Activated CD4-positive, alpha-beta T cell treated with anti-CD3 and anti-CD28 coated beads, Interleukin-2, amount 10 ng/mL, durations not matched to agents 24 days and 14 days (primary cell): ENCODE measurements at places on chromosomes 3 and 15. TPM values are rescaled to one million over a fixed set of nuclear protein-coding genes. Genes with fewer than 3 reads are reported as not detected.

GPR27 gene
- total RNA-seq, result 1.0 and 1.4 TPM in 2 replicates

CHRD gene
- 0.07 TPM in 1 of 2 replicates, not detected in the other for total RNA-seq

KLHL6 gene
- total RNA-seq, result 44.9 and 47.1 TPM in 2 replicates

KNG1 gene
- total RNA-seq, result not detected in 2 replicates

ABHD17C gene
- 4.1 and 5.3 TPM in 2 replicates for total RNA-seq

EPHB3 gene
- 0.05 TPM in 1 of 2 replicates, not detected in the other for total RNA-seq

CCR8 gene
- total RNA-seq, result 5.7 and 7.5 TPM in 2 replicates

ALG1L2 gene
- not detected in 2 replicates for total RNA-seq

TRIM42 gene
- total RNA-seq, result not detected in 2 replicates

PGBD4 gene
- 3.7 and 4.0 TPM in 2 replicates for total RNA-seq

WDR49 gene
- 0.09 and 0.12 TPM in 2 replicates for total RNA-seq

CASR gene
- not detected in 2 replicates for total RNA-seq

GOLGA6A gene
- not detected in 2 replicates for total RNA-seq

TRPM1 gene
- total RNA-seq, result not detected in 2 replicates

RTP3 gene
- not detected in 2 replicates for total RNA-seq

LOXL1 gene
- 0.49 and 0.88 TPM in 2 replicates for total RNA-seq

SCN11A gene
- not detected in 2 replicates for total RNA-seq

PTX3 gene
- total RNA-seq, result not detected in 2 replicates

NLGN1 gene
- total RNA-seq, result not detected in 2 replicates

RFT1 gene
- 47.4 and 47.6 TPM in 2 replicates for total RNA-seq

TF gene
- 0.02 and 0.26 TPM in 2 replicates for total RNA-seq

CCR2 gene
- 6.1 and 6.8 TPM in 2 replicates for total RNA-seq

GPR62 gene
- not detected in 2 replicates for total RNA-seq

KIF23 gene
- 36.0 and 40.0 TPM in 2 replicates for total RNA-seq

TRAIP gene
- total RNA-seq, result 27.1 and 30.4 TPM in 2 replicates

ESYT3 gene
- 0.17 and 0.23 TPM in 2 replicates for total RNA-seq

FRMD5 gene
- total RNA-seq, result 0.09 TPM in 1 of 2 replicates, not detected in the other

C3orf52 gene
- total RNA-seq, result 13.0 and 14.2 TPM in 2 replicates

CD96 gene
- 50.5 and 60.5 TPM in 2 replicates for total RNA-seq

VEPH1 gene
- total RNA-seq, result not detected in 2 replicates

CD80 gene
- total RNA-seq, result 12.5 and 13.0 TPM in 2 replicates

TTLL13 gene
- 0.44 and 1.4 TPM in 2 replicates for total RNA-seq

MAGEL2 gene
- not detected in 2 replicates for total RNA-seq

CPN2 gene
- not detected in 2 replicates for total RNA-seq

CISH gene
- 359 and 361 TPM in 2 replicates for total RNA-seq

EFHB gene
- 0.44 and 0.85 TPM in 2 replicates for total RNA-seq

FMN1 gene
- 0.02 TPM in 1 of 2 replicates, not detected in the other for total RNA-seq

LRRC49 gene
- total RNA-seq, result not detected in 2 replicates

GRK7 gene
- not detected in 2 replicates for total RNA-seq

GUCA1C gene
- total RNA-seq, result not detected in 2 replicates

OIP5 gene
- 15.8 and 21.0 TPM in 2 replicates for total RNA-seq

NAA80 gene
- total RNA-seq, result 17.3 and 20.0 TPM in 2 replicates

CLDN16 gene
- total RNA-seq, result not detected in 2 replicates

GABRB3 gene
- not detected in 2 replicates for total RNA-seq

MORC1 gene
- not detected in 2 replicates for total RNA-seq

ZBED2 gene
- total RNA-seq, result 587 and 596 TPM in 2 replicates

LRCH3 gene
- total RNA-seq, result 54.7 and 56.4 TPM in 2 replicates

GHSR gene
- total RNA-seq, result not detected in 2 replicates

NEK11 gene
- 1.1 and 1.5 TPM in 2 replicates for total RNA-seq

CCK gene
- total RNA-seq, result not detected in 2 replicates
